ENCODE measurements at places on chromosomes 4 and X.

- DNase-seq: no peak
Observed at GRCh38 chr4:88697588-88698329, at the start of gene NAP1L5. TSS of gene NAP1L5 (minus strand) at chr4:88697829. CDS start at chr4:88697754, 75 bp downstream.

DNA sequence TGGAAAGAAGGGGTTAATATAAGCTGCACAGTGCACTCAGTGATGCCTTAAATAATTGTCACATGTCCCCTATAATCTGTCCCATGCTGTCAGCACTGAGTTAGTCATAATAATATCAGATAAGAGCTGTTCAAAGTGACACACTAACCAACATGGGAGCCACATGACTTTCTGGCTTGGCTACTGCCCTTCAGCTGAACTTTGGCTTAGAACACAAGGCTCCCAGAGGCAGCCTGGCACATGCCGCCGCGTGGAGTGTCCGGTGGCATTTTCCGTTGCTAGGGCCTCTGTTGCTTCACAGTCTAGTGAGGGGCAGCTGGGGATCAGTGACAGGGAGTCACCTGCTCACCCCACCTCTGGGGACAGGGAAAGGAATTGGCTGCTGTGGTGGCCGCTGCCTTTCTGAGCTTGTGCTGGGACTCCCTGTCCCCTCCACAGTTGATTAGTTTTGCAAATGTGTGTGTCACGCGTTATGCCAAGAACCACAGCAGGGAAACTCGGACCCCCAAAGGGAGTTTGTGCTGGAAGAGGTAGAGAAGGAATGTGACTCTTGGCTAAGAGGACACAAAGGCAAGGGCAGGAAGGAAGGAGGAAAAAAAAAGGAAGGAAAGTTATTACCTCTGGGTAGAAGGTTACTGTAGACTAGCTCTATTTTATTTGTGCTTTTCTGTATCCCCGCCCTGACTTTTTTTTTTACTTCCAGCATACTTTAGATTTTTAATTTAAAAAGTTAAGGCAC is 41.1 kb upstream of the PPARGC1A start:
- DNase-seq: no peak

- DNase-seq: no peak
Observed at GRCh38 chrX:15525664-15526416, 25.2 kb downstream of the BMX start.

DNA sequence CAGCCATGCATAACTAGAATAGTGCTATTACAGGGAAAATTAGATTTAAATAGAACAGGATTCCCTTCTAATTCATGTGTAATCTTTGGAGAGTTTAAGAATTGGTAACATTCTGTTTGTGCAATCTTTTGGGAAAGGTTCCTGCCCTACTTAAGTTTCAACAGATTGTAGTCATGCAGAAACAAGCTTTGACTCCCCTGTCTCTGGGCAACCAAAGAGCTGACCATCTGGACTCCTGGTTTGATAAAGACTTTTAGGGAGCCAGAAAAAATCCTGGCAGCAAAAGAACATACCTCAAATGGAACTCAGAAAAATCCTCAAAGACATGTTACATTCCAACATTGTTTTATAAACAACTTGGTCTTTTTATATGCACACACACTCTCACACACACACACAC is 191.1 kb upstream of the NEIL3 start:
- peak; percentile 92 for DNase-seq

- no peak for DNase-seq
Observed at GRCh38 chrX:72274526-72274925, 2.5 kb downstream of the RPS4X start.

Measured in DMS 273 treated with DMSO at 0.1 percent for 48 hours (cell line).